GM23338 (cell line): ENCODE measurements at places on chromosomes 16 and 17. TPM values are rescaled to one million over a fixed set of nuclear protein-coding genes. Genes with fewer than 3 reads are reported as not detected.

OTOA gene
- 0.17 and 0.31 TPM in 2 replicates for total RNA-seq

GRCh38 chr16:56964243-56965148 lies 2.7 kb downstream of the CETP start:
- peak; percentile 97 for DNase-seq

DNA sequence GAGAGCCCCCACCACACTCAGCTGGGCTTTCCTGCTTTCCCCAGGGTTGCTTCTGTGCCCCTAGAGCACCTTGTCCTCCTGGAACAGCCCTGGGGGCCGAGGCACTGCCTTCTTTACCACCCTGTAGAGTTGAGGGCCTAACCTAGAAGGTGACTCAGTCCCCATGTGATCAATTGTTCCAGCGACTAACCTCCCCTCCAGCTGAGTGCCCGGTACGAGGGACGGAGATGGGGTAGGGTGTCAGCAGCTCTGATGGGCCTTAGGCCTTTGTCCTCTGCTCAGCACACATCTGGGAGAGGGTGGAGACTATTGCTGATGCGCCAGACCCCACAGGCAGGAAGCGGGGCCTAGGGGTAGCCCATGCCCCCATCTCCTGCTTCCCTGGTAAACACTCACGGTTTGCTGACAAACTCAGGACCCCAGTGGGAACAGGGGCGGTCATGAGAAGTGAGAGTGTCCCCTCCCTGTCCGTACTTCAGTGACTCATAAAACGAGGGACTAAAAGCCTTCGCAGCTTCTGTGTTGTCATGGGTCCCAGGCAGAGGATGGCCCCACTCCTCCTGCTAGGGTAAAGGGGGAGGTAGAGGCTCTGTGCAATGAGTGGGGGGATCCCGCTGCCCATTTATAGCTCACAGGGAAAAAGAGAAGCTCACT lies 33.1 kb downstream of the NECAB2 start:
- DNase-seq: no peak

DNA sequence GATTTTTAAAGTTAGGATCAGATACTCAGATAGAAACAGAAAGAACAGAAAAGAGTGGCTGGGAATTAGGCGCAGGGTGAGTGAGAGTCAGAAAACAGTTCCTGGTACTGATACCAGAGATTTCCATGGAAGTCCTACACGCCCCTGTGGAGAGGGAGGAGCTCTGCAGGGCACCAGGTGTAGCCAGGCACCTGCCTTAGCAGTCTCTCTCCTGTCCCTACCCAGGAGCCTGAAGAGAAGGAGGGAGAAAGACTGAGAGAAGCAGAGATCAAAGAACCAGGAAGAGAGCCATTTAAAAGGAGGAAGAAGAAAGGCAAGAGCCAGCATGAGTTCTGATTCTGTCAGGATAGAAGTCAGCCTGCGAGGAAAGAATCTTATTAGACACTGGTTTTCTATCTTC lies 65.0 kb downstream of the CBLN1 start:
- peak; percentile 59 for DNase-seq

CCDC40 gene
- 7.1 and 8.1 TPM in 2 replicates for total RNA-seq

DNA sequence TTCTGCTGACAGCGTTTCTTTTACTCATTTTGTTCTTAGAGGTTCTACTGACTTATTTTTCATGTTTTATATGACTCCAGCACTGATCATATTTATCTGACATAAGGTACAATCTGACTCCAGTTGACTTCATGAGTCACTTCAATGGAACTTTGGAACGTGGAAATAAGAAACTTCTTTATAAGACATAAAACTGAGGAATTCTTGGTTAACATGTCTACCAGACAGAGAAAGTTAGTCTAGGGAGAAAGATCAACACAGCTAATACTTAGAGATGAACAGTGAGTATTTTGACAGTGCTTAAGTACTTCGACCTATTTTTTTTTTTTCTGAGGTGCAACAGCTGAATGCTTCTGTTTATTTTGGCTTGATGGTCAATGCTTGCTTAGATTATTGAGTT lies 679.5 kb downstream of the KCNJ2 start:
- no peak for DNase-seq

- no peak for DNase-seq
Observed at GRCh38 chr17:63356337-63356757, 89.8 kb downstream of the CYB561 start.

CACNG3 gene
- total RNA-seq: 0.12 TPM in 1 of 2 replicates, not detected in the other

TBC1D3C gene
- not detected in 2 replicates for total RNA-seq

- DNase-seq: peak; percentile 35
Observed at GRCh38 chr16:17658881-17659280, 188.1 kb upstream of the XYLT1 start.

GRCh38 chr16:49287572-49287971 lies 5.9 kb upstream of the CBLN1 start:
- DNase-seq: peak; percentile 55

GRCh38 chr17:40597556-40598300 lies 32.5 kb upstream of the CCR7 start:
- DNase-seq: no peak

- peak; percentile 90 for DNase-seq
Observed at GRCh38 chr17:36591434-36592315, at the start of gene DHRS11. DHRS11 (plus strand) TSS chr17:36591879; CDS start chr17:36592010, 131 bp downstream.

UNC45B gene
- total RNA-seq: 0.03 and 0.04 TPM in 2 replicates

DNA sequence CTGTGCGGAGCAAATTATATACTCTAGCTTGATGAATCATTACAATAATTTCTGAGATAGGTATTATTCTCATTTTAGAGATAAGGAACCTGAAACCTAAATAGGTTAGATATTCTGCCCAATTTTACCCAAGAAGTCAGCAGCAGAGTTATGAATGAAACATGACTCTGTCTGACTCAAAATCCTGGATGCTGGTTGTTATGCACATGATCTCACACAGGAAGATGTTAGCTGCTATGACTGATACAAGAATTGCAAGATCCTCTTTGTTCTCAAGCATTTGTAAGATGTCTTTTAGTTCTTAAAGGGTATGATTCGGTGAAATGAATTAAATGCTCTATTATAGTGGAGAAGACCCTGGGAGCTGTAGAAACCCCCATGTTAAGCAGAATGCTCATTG lies 447.8 kb downstream of the KIF2B start:
- no peak for DNase-seq

- DNase-seq: no peak
Observed at GRCh38 chr17:22128723-22129122, 436.4 kb downstream of the KCNJ18 start.

TBC1D3K gene
- total RNA-seq: not detected in 2 replicates

GRCh38 chr17:28961391-28961790 lies 10.1 kb upstream of the PHF12 start:
- no peak for DNase-seq

RHBDL1 gene
- total RNA-seq: 10.1 and 11.5 TPM in 2 replicates

- DNase-seq: no peak
Observed at GRCh38 chr16:28307936-28308335, 15.6 kb downstream of the SBK1 start.

- DNase-seq: peak; percentile 93
Observed at GRCh38 chr17:17613708-17614114, 22.2 kb upstream of the PEMT start.

KRTAP9-8 gene
- not detected in 2 replicates for total RNA-seq

GRCh38 chr17:75049706-75050105 lies 2.7 kb downstream of the KCTD2 start:
- DNase-seq: no peak

DNA sequence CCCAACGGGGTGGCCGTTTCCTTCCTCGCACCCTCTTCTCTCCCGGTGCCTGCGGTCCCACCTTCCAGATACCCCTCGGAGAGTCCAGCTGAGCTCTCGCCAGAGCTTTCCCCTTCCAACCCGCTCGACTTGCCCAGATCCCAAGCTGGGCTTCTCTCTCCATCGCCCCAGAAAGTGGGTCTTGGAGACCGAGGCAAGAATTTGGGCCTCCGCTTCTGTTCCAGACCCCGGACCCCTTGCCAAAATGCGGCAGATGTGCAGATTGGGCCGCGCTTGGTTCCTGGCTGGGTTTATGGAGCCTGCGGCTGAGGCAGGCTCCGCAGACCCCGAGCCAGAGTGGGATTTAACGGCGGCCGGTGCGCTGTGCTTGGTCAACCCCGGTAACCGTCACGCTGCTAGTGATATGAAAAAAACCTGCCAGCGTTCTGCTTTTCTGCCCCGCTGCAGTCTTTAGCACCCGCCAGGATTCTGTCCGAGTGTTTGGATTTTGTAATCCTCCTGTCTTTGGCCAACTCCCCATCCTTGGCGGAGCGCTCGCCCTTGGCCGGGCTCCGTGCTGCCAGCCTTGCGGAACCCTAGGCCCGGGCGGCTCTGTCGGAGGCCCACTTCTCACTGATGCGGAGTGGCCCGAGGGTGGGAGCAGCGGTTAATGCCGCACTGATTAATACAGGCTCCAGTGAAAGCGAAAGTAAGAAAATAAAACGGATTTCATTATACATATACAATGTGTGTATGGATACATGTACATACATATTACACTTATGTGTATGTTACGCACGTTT lies 754 bp upstream of the SLFN11 start:
- DNase-seq: peak; percentile 54

- no peak for DNase-seq
Observed at GRCh38 chr16:23516366-23517137, 6.3 kb upstream of the GGA2 start.

DNA sequence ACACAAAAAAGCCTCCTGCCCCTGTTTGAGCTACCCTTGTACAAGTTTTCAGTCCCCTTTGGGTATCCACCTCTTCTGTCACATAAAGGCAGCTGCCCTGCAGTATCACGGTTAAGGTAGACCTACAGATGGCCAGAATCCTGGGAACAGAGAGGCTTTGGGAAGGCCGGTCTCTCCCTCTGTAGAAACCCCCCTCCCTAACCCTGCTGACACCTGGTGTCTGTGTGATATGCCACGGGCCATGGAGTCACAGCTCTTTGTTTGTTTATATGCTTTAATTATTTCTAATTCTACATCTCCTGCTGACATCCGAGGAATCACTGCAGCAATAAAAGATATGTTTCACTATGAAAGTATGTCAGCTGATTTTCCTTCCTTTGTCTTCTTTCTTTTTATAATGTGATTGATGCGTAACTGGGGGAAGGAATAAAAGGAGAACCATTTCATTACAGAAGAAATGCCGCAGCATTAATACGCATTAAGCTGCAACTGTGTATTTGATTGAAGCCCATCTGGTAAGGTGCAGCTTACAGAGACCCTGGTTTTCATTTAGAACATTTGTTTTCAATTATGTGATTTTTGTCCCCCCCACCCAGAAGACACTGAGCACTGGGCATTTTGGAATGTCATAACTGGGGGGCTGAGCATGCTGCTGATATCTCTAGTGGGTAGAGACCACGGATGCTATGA lies 142.1 kb downstream of the SLC39A11 start:
- no peak for DNase-seq
